ENCODE measurements at places on chromosomes 16 and 17.

DNA sequence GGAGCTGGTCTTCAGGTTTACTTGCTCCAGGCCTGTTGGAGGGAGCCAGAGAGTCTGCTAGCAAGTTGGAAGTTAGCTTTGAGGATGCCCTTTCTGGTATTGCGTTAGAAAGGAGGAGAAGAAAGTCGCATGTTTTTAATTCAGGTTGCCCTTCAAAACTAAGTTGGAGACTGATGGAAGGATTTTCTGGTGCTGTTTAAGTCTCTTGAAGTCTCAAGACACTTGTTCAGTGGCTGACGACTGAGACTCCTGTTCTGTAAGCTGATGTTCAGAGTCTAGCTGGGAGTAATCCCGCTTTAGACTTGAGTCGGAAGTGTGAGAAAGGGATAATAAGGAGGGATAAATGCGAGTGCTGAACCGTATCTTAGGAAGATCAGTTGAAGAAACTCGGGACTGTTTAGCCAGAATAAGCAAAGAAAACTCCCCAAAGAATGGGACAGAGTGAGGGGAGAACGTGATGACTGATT lies 740 bp downstream of the AATF start:
- DNase-seq = no peak

GRCh38 chr17:13024016-13024415 lies 6.2 kb upstream of the ELAC2 start:
- no peak for DNase-seq

DNA sequence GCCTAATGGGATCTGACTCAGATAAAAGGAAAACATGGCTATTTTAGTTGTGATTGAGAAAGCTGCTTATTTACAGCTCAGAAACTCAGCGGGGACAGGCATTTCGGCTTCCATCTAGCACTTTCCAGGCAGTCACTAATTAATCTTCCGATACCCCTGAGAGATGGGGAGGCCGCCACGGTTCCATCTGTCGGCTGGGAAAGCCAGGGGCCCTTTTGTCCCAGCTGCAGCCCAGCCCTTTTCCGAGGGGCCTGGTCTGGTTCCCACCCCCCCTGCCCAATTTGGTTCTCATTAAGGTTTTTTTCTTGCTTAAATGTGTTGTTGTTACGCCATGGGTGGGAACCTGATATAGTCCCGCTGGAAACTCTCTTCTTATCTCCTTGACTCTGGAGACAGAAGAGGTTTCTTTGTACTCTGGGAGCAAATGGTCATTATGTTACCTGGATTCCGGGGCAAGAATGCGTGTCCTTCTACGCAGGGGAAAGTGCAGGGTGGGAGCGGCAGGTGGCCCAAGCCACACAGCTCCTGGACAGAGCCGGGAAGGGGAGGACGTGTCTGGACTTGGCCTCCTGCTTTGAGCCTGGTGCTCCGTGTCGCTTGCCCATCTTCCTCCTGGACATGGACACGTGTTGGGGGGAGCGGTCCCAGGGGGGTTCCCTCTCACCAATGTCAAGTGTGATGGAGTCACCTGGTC lies 50.9 kb upstream of the GSE1 start:
- no peak for DNase-seq

DNA sequence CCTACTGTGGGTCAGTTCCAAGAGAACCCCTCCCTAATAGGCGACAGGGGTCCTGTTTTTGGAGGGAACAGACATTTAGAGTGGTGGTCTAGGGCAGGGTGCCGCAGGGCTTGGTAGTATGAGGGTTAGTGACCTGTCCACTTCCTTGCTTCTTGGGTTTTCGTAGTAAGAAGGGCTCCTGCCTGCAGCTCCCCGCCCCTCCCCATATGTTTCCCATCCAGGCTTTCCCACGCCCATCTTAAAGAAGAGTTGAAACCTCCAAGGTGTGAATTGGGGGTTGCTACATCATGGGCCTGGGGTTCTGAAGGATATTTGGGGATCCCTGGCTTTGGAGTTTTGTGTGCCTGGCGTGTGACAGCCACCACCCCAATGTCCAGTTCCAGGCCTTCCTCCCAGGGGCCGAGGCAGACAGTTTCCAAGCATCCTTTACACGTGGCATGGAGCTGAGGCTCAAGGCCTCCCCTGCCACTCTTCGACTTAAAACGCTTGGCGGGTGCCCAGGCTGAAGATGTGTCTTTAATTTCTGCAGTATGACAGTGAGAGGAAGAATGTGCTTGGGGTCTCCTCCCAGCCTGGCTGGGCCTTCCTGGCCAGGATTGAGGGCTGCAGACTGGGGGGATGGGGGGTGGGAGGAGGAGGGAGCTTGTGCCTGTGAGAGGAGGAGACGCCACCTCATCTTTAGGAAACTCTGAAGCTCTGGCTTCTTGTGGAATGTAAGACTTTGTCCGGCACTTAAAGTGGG lies 2.3 kb upstream of the COL1A1 start:
- no peak for DNase-seq

DNA sequence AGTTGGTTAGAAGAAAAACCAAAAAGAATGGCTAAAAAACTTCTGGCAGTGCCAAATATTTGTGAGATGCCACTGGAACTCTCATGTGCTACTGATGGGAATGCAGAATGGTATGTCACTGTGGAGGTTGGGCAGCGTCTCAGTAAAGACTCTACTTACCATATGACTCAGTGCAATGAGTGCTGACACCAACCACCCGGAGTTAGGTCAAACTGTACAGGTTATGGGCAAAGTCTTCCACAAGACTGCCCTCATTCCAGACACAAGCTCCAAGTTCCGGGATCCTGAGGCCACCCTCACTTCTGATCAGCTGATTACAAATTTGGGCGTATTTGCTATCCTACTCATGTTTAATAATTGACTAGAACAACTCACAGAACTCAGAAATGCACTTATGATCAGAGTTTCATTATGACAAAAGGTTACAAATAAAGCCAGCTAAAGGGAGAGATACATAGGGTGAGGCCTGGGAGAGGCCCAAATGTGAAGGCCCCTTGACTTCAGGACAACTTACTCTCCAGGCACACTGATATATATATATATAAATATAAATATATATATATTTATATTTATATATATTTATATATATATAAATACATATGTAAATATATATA lies 114.9 kb downstream of the TRIM37 start:
- DNase-seq = no peak

DNA sequence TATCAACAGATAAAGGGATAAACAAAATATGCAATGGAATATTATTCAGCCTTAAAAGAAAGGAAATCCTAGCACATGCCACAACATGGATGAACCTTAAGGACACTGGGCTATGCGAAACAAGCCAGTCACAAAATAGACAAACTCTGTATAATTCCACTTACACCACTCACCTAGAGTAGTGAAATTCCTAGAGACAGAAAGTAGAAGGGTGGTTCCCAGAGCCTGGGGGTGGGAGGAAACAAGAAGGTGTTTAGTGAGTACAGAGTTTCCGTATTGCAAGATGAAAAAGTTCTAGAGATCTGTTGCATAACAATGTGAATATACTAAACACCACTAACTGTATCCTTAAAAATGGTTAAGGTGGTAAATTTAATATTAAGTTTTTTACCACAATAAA lies 10.0 kb downstream of the SPOP start:
- no peak for DNase-seq
